Amygdala (tissue), 56 donors: ENCODE measurements at places on chromosomes 11 and 22.

GRCh38 chr11:84316866-84317555, 1030.8 kb upstream of the CCDC90B start:
- peak; percentile 31 for DNase-seq

- no peak for DNase-seq
Measured at GRCh38 chr11:6556139-6556949, 47.1 kb downstream of the RRP8 start.

DNA sequence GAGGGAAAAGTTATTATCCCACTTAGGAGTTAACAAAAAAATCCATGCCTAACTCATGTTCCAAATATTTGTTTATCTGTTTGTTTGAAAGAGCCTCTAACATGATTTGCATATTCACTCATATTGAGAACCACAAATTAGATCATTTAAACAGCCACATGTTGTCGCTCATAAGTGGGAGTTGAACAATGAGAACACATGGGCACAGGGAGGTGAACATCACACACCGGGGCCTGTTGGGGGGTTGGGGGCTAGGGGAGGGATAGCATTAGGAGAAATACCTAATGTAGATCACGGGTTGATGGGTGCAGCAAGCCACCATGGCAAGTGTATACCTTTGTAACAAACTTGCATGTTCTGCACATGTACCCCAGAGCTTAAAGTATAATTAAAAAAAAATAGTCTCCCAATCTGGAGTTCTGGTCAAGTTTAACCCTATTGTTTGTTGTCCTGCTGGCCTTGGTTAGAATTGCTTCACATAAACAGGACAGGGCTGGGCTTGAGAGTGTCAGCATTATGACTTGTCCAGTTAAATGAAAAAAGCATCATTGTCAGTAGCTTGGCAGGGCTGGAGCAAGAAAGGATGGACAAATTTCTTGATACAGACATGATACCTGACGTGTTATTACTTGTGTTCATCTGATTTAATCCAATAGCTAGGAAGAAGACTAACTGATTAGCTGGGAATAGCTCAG, 57.8 kb upstream of the PSMA1 start:
- no peak for DNase-seq

DNA sequence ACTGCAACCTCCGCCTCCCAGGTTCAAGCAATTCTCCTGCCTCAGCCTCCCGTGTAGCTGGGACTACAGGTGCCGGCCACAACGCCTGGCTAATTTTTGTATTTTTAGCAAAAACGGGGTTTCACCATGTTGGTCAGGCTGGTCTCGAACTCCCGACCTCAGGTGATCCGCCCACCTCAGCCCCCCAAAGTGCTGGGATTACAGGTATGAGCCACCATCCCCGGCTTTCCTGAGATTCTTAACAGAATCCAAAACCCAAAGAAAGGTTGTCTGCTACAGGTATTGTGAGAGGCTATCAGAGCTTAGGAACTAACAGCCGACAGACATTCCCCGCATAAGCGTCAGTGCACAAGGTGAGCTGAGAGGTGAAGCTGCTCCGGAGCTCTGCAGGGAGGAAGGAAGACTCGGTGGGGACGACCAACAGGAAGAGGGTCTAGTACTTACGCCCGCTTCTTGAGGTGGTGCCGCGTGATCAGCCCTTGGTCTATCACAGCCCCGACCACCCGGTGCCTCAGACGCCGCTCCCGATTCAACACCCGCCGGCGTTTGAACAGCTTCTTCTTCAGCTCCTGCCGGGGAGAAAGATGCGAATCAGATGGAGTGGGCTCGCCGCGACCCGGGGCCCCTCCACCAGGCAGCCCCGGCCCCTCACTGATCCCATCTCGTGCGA, 470 bp downstream of the C11orf98 start:
- DNase-seq, result no peak

GRCh38 chr11:131662993-131663392, 292.6 kb downstream of the NTM start:
- DNase-seq, result no peak

DNA sequence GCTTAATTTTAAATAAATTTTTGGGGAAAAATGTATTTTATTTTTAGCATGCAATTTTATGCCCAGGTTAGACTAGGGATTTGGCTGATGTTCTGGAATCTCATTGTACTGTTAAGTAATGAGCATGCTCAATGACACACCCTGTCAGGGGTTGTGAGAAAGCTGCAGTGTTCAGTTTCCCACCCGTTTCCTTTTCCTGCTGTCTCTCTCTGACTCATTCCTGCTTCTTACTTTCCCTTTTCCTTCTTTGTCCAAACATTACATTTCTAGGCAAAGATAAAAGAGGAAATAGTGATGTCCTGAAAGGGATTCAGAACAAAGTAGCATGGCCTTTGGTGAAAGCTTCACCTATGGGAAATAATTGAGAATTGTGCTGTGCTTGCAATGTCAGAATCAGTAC, 22.7 kb downstream of the OOSP3 start:
- no peak for DNase-seq

DNA sequence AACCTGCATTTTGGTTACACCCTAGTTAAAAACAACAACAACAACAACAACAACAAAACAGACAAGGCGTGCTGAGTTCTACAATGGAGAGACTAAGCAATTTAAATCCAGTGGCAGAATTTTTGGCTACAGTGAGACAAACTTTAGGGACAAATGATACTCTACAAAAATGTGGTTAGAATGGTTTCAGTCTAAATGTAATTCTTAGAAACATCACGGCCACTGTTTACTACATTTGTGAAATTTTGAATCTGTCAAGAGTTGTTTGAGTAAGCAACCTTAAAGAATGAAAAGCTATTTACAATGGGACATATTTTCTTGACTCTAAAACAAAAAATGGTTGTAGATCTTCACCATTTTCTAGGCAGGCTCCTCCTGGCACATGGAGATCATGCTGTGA, 259.4 kb downstream of the SWAP70 start:
- DNase-seq, result no peak

GRCh38 chr11:35622070-35622469, 3.8 kb downstream of the FJX1 start:
- DNase-seq, result no peak

- DNase-seq, result no peak
Measured at GRCh38 chr11:106426696-106427095, 349.2 kb downstream of the AASDHPPT start.

DNA sequence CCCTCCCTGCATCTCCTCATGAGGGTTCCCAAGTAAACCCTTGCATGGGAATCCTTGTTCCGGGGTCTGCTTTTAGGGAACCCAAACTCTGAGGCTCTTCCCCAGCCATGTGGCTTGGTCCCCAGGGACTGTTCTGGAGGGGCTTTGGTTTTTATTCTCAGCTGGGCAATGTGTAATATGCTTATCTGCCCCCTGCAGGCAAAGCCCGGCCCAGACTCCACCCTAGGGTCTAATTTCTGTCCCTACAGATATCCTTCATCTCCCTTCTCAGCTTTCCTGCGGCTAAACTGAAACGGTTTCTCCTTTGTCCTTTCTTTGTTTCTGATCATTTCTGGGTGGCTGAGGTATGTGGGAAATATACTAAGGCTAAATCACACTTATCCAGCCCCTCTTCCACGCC, 37.1 kb downstream of the TST start:
- no peak for DNase-seq

DNA sequence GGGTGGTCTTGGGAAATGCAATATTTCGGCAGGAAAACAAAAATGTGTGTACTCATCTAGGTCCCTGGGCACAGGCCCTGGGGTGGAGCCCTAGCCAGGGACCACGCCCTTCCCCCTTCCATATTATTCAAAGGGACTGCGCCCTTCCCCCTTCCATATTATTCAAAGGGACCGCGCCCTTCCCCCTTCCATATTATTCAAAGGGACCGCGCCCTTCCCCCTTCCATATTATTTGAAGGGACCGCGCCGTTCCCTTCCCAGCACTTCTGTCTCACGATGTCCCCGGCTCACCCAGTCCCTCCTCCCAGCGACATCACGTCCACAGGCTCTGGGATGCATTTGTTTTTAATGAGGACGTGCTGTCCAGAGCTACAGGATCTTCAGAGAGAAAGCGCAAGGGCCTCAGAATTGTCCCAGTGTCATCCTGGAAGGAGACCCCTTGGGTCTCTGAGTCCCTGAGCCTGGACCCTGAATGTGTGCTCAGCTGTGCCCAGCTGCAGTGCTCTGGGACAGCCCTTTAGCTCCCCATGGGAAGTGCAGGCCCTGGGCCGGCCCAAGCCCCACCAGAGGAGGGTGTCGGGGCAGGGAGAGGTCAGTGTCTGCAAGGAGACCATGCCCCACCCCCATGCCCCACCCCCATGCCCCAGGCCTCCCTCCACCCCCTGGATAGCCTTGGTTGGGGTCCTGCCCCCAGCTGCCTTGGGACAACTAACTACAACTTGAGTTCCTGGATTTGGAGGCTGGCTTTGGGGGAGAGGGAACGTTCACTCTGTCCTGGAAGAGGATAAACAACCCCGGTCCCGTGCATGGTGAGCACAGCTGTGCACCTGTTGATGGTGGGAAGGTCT, 810.0 kb downstream of the BRD1 start:
- DNase-seq, result no peak

DNA sequence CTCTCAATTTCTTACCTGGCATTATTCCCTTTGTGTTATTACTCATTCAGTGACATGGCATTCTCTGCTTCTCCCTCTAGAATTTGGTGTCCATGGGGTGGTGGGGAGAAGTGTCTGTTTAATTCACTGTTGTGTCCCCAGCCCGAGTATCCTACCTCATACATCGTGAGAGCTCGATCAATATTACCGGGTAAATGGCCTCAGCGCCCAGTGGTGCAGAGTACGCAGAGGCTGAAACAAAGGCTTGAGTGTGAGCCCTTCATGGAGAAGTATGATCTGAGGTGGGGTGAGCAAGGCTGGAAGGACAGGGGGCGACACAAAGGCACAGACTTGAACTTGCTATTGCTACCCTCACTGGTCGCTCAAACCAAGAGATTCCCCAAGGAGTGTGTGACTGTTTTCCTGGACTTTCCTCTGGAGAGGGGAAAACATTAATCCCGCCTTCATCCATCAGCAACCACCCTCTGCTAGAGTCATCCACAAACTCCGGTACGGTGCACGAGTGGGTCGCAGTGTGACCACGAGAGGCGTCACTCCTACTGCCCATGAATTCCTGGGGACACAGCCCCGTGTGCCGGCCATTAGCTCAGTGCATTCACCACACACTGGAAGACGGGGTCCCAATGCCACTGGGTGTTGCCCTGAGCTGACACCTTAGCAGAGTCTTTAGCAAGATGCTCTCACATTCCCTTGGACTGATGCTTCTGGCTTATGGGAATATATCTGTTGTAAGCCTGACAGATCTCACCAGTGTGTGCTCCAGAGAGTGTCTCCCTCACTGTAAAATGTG, 35.0 kb upstream of the CCND1 start:
- no peak for DNase-seq

DNA sequence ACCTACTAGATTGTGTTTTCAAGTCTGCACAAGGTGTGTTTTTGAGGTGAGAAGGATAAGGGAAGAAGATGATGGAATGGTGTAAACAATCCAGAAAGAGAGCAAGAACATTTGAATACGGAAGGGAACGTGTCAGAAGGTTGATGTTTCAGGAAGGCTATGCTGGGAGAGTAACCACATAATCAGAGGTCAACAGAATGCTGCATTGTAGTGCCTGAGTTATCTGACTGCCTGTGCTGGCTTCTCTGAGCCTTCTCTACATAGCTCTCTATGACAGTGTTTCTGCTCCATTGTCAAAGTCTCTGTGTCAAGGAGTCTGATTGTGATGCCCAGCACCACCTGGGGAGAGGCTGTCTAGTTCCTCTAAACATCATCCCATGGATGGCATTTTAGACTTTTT, 74.1 kb downstream of the CYB5R2 start:
- no peak for DNase-seq

- DNase-seq, result no peak
Measured at GRCh38 chr11:35583126-35583525, 35.1 kb upstream of the FJX1 start.
